Activated CD8-positive, alpha-beta memory T cell treated with anti-CD3 and anti-CD28 coated beads for 24 hours (primary cell): ENCODE measurements at places on chromosomes 4 and X.
A peak's percentile ranks its signal among the peaks of the same experiment; 100 is the strongest.

GRCh38 chrX:124018023-124018422 is 56.5 kb downstream of the STAG2 start:
- no peak for DNase-seq

DNA sequence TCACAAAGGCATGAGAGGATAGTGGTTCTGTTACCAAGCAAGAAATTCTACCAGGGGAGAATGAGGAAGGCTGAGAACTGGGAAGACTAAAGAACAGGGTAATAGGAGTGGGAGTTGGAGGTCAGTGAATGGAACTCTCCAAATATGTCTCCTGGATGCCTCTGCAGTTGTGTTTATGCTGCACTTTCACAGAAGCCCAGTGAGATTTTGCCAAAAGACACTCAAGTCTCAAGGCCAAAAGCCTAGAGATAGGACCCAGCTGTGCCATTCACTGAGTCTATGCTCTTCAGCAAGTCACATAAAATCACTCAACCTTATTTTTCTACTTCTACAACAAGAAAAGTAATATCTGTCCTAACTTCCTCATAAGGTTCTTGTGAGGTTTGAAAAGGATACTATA is 285.4 kb downstream of the UNC5C start:
- DNase-seq: no peak

GRCh38 chrX:13605611-13606010 is 36.2 kb downstream of the EGFL6 start:
- no peak for DNase-seq

DNA sequence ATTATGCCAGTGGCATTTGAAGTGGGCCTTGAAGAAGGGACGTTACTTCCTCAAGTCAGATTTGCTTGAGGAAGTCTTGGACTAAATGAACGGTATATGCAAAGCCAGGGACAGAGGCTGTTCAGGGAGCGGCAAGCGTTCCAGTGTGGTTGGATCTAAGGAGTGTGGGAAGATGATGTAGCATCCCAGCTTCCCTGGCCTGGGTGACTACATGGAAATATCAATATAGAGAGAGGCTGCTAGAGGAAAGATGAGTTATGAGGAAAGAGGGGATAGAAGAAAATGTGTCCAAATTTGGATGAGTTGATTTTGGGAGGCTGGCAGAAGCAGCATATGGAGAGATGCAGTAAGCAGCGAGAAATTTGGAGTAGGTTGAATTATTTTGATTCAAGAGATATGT is 432.5 kb upstream of the TENM3 start:
- DNase-seq: no peak

- no peak for DNase-seq
Measured at GRCh38 chrX:15073313-15073712, 196.6 kb downstream of the ASB9 start.

- no peak for DNase-seq
Measured at GRCh38 chr4:25560605-25561004, 95.0 kb upstream of the SLC34A2 start.

GRCh38 chr4:63214076-63214475 is 1195.2 kb downstream of the TECRL start:
- DNase-seq: no peak

GRCh38 chr4:35556387-35556786 is 687.9 kb downstream of the ARAP2 start:
- DNase-seq: no peak

GRCh38 chrX:7514871-7515599 is 327.9 kb upstream of the VCX start:
- DNase-seq: no peak

DNA sequence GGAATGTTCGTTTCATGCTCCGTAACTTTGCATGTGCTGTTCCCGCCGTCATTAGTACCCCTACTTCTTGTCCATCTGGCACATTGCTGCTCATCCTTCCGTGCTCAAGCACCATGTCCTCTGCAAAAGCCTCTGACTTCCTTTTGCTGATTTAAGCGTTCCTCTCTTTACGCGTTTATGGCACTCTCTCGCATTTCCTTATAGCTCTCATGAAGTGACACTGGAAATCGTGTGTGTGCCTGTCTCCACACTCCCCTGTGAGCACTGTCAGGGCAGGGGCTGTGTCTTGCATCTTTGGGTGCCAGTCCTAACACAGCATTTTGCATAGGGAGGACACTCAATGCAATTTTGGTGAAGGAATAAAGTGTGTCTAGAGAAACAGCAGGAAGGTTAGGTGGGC is 210.6 kb upstream of the FAT1 start:
- DNase-seq: no peak

DNA sequence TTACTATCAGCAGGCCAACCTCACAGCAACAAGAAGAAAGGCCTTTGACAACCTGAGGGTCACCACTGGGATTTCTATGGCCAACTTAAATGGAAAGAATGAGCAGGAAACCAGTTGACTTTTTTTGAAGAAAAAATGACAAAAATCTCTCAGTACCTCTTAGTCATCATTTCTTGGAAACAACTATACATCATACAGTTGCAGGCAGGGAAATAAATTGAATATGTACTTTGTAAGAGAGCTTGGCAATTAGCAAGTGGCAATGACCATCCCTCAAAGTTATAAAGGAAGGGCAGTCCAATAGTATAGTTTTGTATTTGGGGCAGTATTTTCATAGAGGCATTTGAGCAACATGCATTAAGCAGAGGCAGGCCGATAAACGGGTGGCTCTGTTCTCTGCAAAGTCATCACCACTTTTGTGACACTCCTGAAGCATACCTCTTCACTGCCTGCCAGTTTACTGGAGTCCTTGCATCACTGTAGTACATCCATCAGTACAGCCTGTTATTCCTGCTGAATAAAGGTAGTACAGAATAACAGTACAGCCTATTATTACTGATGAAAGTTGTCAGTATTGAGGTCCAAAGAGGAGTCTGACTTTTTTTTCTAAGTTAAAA is 83.3 kb upstream of the AMELX start:
- DNase-seq: no peak

DNA sequence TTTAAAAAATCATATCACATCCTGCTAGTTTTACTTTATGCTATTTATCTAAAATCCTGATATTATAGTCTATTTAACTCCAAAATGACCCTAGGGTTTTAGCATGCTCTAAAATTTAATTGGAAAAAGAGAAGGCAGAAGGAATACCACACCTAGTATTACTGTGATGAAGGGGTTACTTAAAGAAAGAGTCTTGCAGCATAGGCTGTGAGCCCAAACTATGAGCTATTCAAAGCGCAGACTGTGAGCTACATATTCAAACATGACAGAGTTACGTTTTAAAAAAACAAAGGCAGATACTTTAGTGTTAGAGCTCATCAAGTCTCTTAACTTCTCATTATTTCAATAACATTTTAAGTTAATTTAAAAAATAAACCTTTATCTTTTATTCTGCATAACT is 247.7 kb upstream of the ETNPPL start:
- DNase-seq: no peak

DNA sequence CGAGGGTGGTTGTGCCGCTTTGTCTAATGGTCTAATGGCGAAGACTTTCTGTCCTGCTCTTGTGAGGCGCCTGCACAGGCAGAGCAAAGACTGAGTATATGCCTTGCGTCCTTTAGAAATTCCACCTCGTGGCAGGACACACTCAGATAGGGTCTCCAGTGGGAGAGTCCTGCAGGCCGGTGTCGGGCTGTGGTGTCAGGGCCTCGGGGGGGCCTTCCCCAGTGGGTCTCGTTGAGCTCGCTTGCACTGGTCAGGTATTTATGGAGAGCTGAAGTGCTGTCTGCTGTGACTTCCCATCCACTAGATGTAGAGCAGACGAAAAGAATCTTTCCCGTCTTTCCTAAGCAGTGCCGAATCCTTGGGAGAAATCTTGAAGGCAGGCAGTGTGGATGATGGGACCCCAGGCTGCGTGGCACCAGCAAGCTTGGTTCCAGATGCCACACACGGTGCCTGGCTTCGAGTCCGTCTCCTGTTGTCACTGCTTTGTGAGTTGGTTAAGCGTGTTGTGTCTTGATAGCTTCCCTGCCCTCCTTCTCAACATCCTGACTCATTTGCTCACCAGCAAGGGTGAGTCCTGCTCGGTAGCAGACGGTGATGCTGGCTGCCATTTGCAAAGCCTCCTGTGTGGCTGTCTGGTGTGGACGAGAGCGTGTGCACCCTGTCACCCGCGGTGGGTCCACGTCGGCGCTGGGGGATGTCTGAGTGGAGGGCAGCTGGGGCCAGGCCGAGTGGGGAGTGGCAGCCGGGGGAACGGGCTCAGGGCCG is 20.5 kb downstream of the MAEA start:
- no peak for DNase-seq

- no peak for DNase-seq
Measured at GRCh38 chr4:140952717-140953116, 180.6 kb downstream of the RNF150 start.

- no peak for DNase-seq
Measured at GRCh38 chrX:16592194-16592770, 57.7 kb upstream of the S100G start.

GRCh38 chrX:131316260-131316659 is 27.2 kb upstream of the IGSF1 start:
- DNase-seq: no peak

DNA sequence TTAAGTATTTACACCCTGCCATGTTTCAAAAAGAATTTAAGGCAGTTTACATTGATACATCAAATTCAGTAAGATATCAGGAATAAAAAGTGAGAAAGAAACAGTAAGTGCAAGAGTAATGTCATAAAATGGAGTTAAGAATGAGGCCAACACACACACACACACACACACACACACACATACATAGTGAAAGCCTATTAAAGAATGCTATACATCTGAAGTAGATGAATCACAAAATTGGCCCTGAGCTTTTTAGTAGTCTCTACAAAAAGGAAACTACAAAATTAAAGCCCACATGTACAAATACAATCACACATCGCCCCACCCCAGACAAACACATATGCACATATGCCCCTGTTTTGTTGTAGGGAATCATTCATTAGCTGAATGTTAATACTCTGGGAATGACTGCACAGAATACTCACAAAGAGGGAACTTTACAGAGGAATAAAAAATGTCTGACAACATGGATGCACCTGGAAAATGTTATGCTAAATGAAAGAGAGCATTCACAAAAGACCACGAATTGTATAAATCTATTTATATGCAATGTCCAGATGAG is 428.8 kb downstream of the IL15 start:
- DNase-seq: no peak

DNA sequence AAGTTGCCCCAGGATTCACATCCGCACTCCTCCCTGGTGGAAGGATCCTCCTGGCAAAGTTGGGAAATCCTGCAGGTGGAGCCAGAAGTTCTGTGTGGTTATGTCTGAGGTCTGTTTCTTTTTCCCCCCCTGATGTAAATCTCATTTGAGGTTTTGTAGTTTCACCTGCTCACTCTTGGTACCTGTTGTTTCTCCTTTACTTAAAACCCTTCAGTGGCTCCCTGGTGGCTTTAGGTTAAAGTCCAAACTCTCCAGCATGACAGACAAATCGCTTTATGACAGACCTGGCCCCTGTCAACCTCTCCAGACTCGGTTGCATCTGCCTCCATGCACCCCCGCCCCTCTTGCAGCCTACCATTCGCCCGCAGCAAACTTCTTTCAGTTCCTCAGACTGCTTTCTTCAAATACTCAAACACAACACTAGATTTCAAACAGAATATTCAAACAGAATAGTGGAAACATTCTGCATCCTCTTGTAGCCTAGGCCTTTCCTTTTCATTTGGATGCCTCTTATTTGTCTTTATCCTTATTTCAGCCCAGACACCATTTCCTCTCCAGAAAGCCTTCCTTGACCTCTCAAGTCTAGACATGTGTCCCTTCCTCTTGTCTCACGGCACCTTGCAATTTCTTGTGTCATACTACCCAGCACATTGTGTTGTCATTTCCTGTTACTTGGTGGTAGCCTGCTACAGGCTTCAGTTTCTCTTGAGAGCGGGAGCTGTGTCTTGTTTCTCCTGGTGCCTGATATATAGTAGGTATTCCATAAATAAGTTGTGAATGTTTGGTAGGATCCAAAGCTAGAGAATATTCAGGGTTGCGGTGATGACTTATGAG is 24.8 kb downstream of the IL13RA1 start:
- DNase-seq: no peak

- no peak for DNase-seq
Measured at GRCh38 chr4:4762909-4763821, 96.3 kb upstream of the MSX1 start.

DNA sequence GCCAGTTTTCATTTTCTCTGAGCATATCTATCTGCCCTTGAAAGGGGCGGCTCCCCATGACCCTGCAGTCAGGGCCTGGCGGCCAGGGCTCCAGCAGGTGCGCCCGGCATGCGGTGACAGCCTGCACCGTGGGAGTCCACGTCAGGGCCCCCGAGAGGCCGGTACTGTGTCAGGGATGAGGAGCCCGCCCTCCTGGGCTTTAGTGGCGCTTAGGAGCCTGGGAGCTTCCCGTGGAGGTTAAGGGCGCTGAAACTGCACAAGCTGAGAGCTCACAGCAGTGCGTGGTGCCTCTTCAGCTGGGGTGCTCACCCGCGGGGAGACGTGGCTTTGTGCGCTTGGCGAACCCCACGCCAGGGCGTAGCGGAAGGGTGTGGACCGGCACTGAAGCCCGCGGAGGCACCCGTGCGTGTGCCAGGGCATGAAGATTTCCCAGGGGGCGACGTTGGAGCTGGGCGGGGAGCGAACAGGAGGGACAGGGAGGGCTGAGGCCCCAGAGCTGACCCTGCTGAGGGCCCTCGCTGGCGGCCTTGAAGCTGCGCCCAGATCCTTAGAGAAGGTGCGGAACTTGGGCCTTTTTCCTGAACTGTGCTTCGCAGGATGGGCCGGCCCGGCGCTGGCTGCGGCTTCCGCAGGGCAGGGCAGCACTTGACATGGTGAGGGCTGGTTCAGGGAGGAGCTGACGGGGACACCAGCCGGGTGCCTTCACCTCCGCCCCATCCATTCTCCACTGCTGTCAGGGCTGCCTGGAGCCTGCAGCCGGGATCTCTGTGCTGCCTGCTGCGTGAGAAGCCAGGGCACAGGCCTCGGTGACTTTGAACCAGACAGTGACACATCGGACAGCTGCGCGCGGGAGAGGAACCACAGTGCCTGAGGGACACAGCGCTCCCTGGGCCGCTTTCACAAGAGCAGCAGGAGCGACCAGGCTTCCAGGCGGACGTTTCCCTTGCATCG is 32.9 kb downstream of the HTT-AS start:
- DNase-seq: peak; percentile 75

DNA sequence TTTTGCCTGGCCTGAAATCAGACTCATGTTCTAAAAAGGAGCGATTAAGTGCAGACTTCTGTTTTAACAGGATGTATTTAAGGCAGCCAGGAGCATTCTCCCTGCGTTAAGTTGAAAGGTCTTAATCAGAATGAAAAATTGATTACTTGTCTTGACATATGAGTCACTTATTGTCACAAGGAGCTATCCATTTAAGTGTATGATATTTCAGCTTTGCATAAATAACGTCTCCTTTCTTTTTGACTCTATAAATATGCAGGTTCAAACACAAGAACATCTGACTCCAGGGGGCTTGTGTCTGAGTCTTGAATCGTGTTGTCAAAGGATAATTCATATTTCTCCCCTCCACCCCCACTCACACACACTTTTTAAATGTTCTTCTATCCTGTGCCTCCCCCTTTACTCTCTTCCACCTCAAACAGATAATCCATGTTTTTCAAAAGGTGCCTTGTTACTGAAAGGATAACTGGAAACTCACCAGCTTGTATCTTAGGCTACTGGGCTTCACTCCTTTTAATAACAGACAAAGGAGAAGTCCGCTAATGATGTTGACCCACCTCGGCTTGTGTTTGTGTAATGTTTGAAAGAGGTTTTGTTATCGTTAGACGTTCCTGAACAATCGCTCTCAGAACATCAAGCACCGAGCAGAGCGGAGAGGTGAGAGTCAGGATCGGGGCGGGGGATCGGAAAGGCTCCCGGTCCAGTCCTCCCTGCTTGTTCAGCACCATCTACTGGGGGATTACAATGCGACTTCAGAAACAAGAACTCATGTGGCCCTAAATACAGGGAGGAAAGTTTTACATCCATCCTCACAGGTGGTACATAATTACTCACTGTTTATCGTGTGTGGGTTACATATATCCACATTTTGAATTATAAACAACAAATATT is 107.5 kb upstream of the RPL34 start:
- peak; percentile 69 for DNase-seq
